NCI-H1092 (cell line): ENCODE measurements at places on chromosomes 12 and 14.

DNA sequence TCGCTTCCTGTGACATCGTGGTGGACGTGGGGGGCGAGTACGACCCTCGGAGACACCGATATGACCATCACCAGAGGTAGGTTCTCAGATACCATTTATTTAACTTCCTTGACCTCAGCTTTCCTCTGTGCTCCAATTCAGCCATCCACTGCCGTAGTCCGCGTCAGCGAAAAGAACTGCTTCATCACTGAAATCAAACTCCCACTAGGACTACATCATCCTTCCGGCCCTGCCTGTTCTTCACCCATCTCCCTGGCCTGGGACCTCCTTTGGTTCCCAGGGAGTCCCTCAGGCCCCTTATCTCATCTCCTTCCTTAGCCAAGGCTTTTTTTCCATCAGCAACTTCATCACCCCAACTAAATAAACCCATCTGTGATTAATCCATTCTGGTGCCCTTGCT is 692 bp downstream of the MYG1 start:
- DNase-seq, result no peak

DNA sequence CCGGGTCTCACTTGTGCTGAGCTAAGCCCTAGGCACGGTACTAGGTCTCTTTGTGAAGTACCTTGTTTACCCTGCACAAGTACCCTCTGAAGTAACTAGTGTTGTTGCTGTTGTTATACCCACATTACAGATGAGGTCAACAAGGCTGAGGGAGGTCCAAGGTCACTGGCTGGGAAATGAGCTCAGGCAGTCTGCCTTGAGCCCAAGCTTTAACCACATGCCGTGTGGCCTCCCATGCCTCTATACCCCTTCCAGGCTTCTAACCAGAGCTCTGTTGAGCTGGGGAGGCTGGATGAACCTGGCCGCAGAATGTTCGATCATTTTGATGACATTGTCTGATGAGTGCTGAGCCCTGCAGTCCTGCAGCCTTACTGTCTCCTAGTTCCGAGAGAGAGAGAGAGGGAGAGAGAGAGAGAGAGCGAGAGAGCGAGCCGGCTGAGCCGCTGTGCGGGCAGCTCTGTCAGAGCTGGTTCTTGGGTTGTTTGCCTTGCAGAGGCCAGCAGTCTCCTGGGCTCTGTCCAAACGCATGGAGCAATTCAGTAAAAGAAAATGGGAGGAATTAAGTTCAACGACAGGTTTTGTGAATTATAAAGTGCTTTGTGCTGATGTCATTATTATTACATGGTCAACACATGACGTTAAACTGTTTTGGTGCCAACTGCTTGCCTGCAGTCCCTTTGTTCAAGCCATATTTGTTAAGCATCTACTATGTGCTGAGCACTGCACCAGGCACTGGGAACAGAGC is 13.1 kb downstream of the JDP2 start:
- DNase-seq, result no peak

GRCh38 chr12:27635349-27635972 is 60.8 kb upstream of the REP15 start:
- no peak for DNase-seq

DNA sequence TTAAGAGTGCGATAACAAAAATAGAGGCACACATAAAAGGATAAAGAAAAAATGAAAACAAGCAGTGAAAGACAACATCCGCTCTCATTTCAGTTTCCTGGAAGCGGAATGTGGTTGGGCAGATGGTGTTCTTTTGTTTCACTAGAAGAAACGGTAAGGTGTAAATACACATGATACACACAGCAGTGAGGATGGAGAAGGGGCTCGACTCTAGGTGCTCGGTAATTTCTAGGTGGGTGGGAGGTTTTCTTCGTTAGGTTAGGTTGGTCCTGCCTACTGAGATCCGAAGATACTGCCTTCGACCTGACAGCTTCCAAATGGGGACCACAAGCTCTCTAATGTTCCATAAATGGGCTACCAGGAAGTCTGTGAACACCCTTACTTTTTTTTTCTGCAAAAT is 1082.5 kb downstream of the BCL11B start:
- DNase-seq, result no peak

GRCh38 chr12:32662665-32663064 is 16.4 kb upstream of the DNM1L start:
- DNase-seq, result no peak

DNA sequence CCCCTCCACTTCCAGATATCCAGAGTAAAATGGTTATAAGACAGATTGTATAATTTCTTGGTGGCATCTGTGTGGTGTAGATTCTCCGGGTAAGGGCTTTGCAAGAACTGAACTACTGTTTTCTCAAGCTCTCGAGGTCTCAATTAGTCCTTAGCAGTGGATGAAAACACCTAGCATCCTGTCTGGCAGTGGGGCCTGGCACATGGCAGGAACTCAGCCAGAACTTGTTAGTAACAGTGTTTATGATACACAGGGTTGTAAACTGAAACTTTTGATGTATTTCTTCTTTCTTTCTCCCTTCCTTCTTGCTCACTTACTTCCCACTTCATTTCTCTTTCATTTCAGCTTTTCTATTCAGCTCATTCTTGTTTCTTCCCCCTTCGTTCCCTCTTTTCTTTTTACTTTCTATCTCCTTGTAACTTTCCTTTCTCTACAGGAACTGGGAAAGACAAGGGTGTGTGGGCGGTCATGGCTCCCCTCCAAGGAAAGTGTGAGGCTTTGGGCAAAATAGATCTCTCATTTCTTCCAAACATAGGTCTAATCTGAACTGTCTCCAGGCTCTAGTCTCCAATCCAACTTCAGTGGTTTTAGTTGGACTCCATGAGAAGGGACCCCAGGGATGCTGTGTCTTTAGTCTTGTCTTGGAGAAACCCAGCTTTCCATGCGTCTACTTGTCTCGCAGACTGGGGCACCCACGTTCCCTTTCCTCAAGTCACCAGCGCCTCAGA is 159.7 kb downstream of the PAH start:
- DNase-seq, result no peak

GRCh38 chr14:103530390-103530789 is 1.4 kb downstream of the TRMT61A start:
- no peak for DNase-seq

GRCh38 chr12:96068111-96068510 is 32.7 kb upstream of the LTA4H start:
- no peak for DNase-seq

DNA sequence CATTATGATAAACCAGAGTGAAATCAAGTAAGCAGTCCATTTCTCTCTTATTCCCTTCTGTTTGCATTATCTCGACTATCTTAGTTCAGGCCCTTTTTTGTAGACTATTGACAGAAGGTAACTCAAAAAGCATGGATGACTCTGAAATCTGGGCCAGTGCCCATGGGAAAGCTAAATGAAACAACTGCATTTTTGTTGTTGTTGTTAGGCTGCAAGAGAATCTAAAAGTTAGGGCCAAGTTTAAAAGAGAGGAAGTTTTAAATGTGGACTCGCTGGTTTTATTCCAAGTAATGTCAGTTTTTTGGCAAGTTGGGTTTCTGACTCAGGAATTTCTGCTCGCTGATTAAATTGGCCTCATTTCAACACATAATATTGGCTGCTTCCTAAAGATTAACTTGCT is 201.1 kb downstream of the PIK3C2G start:
- no peak for DNase-seq

GRCh38 chr12:570435-570920 is 92.8 kb downstream of the NINJ2 start:
- DNase-seq, result no peak

DNA sequence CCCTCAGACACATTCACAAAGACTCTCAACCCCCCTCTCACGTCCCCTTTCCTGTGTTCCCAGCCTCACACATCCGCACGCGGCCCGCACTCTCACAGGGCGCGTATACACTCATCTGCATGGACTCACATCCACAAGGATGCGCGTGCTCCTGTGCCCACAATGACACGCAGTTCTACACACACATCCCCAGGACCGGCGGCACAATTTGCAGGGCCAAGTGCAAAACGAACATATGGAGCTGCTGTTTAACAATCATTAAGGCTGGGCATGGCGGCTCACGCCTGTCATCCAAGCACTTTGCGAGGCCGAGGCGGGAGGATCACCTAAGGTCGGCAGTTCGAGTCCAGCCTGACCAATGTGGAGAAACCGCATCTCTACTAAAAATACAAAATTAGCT is 36.4 kb upstream of the EML1 start:
- no peak for DNase-seq

- no peak for DNase-seq
Measured at GRCh38 chr12:72273851-72274351, 1.7 kb downstream of the TRHDE start.

DNA sequence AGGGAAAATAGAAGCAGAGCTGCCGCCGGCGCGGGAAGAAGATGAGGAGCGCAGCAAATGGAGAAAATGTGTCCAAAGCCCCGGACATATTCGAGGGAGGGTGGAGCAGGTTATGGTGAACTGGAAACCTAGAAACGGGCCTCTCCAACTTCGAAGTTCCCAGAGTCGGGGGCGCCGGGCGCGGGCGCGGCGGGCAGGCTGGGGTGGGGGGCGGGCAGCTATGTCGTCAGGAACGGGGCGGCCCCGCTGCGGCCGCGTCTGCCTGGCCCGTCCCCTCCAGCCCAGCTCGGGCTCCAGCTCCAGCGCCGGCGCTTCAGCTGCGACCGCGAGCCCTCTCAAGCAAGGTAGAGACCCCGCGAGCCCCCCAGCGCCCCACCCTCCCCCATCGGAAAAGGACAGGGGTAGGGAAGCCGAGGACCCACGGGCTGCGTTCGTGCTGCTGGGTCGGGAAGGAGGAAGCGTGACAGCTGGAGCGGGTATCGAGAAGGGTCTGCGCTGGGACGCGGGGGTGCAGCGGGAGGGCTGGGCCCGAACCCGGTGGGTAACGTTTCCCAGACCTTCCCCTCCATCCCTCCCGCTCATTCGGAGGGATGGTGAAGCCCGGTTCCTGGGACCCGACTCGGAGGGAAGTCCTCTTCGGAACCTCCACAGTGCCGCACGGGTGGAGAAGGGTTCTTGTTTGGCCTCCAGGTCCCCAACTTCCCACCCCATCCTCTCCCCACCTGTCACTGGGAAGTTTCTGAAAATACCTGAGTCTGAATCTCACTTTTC is 1.0 kb downstream of the DGKA start:
- no peak for DNase-seq

- DNase-seq, result no peak
Measured at GRCh38 chr12:71063087-71063486, 94.7 kb downstream of the TSPAN8 start.

DNA sequence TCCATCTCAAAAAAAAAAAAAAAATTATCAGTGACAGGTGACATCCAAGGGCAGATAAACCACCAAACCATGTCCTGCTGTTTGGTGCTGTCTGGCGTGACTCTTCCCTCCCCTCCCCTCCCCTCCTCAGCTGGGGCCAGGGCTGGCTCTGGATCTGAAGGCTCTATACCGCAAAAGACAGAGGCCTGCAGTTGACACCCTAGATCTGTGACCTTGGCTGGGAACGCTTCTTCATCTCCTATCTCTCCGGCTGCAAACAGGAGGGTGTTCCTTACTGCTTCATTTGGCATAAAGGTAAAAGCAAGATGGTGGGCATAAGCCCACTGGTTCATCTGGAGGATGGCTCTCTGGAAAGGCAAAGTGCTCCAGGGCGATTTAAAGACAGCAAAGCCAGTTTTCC is 126.8 kb upstream of the PRMT8 start:
- no peak for DNase-seq

DNA sequence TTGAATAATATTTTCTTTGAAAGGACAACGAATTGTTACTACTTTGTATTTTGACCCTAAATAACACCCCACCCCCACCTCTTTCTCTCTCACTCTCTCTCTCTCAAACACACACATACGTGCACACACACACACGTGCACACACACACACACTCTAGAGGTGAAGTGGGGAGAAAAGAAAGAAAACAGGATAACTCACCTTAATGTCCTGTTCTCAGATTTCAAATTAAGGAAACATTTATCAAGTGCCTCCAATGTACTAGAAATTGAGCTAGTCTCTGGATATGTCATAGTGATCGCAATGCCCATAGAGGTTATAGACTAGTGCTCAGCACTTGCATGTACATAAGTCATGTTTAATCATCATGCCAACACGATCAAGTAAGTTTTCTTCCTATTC is 1483.6 kb upstream of the SEL1L start:
- DNase-seq, result no peak

DNA sequence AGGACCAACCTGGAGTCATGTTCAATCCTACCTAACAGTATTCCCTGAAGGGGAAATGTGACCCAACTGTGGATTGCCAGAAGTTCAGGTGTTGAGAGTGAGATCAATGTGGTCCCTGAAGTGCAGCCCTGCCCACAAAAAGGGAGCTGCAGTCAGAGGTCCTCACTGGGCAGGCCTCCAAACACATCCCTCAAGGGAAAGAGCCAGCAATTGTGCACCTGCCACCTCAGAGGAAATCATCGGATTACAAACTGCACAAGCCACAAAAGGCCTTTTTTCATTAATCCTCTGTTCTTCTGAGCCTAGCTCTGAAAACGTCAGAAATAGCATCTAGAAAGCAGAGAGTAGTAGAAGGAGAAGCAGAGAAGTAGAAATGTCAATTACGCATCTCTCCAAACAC is 10.8 kb upstream of the MDM1 start:
- DNase-seq, result peak; percentile 78

DNA sequence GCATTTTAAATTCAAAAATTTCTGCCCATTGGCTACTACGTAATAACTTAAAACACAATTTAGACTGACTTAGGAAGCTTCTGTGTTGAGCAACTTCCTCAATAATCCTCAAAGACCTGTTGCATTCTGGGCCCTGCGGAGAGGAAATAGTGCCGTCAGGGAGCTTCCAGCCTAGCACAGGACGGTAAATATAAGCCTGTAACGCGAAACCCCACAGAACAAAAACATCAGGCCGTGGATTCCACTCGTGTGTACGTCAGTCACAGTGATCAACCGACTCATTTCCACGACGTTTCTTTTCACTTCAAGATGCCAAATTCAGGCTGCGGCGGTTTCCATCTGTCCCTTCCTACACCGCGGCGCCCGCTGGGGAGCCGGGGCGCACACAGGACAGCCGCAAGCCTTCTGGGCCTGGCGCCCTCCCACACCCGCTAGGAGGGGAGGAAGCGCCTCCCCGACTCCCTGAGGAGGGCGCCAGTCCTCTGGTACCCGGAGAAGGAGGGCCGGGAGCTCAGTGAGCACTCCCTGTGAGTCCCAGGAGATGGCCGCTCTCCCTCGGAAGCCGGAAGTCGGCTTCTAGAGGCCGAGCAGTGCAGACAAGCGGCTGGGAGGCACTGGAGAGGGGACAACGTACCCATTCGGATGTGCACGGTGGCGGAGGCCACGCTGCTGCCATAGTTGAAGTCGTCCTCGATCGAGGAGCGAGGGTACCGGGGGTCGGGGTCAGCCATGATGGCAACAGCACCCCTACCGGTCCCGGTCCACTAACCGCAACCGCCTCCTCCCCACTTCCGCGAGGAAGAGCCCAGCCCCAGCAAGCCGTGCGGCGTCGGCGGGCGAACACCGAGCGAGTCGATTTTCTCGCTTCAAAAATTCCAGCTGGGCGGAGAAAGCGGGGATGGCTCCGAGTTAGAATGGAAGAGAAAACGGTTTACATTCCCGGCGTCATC is at the start of gene TMBIM4:
Gene TMBIM4, minus strand, starts transcription at position 776 of the 950 bp plus-strand sequence. Its CDS starts 45 bp downstream, at position 731.
- DNase-seq, result peak; percentile 83

- no peak for DNase-seq
Measured at GRCh38 chr14:50762931-50763300, 68.0 kb downstream of the NIN start.

- no peak for DNase-seq
Measured at GRCh38 chr12:27434673-27435565, 11.6 kb upstream of the SMCO2 start.
